Prostate gland (tissue), 2 donors: ENCODE measurements at places on chromosomes 6 and 20. TPM values are rescaled to one million over a fixed set of nuclear protein-coding genes. Genes with fewer than 3 reads are reported as not detected.

ZNF165 gene
- 1.3 TPM for total RNA-seq

VWA7 gene
- total RNA-seq = 2.7 TPM

CENPQ gene
- total RNA-seq = 3.8 TPM

TMEM181 gene
- 67.9 TPM for total RNA-seq

CST9 gene
- total RNA-seq = not detected

NOX3 gene
- not detected for total RNA-seq

TASP1 gene
- 9.3 TPM for total RNA-seq

GABRR1 gene
- total RNA-seq = not detected

EDN3 gene
- 5.3 TPM for total RNA-seq

ECI2 gene
- total RNA-seq = 74.1 TPM

- no peak overlapping the region for H3K4me3 ChIP-seq
- no peak overlapping the region for H3K27ac ChIP-seq
- DNase-seq = no peak
- no peaks in the 10 kb centered on the region for H3K27me3 ChIP-seq
Observed at GRCh38 chr20:24678351-24679106, 209.1 kb downstream of the SYNDIG1 start.

GRCh38 chr20:36700438-36700837 is 45.5 kb downstream of the NDRG3 start:
- H3K4me1 ChIP-seq = no peaks in the 10 kb centered on the region
- DNase-seq = no peak
- no peak overlapping the region for H3K4me3 ChIP-seq
- no peaks in the 10 kb centered on the region for H3K27me3 ChIP-seq

DNA sequence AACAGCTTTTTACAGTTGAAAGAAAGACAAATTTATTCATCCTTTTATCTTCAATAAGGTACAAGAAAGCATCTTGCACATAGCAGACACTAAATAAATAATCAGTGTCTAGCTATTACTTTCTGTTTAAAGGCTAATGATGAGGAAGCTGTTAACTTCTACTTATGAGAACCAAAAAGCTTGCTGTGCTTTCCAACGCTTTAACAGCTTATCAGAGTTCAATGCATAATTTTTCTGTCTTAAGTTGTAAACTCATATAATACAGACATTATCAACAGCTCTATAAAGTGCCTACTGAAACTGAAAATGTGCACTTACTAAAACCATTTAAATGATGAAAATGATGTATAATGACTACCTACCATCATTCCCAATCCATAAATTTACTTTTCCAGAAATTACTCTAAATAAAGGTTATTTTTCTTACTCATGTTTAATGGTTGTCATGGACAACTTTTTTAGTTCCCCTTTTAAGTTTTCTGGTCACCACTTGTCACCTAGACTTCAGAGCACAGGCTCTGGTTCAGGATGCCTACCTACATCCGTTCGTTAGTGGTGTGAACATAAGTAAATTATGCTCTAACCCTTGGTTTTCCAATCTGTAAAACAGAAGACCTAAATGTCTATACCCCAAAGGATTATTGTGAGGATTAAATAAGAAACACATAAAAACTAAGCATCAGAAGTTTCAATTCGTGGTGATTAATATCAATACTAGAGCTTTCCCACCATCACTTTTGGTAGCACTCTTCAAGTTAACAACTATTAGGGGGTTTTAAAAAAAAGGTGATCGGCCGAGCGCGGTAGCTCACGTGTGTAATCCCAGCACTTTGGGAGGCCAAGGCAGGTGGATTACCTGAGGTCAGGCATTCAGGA is 8.0 kb downstream of the PNISR start:
- no peaks in the 10 kb centered on the region for H3K4me1 ChIP-seq
- no peak overlapping the region for H3K4me3 ChIP-seq
- H3K27ac ChIP-seq = no peak overlapping the region
- no peaks in the 10 kb centered on the region for H3K36me3 ChIP-seq
- DNase-seq = no peak

DNA sequence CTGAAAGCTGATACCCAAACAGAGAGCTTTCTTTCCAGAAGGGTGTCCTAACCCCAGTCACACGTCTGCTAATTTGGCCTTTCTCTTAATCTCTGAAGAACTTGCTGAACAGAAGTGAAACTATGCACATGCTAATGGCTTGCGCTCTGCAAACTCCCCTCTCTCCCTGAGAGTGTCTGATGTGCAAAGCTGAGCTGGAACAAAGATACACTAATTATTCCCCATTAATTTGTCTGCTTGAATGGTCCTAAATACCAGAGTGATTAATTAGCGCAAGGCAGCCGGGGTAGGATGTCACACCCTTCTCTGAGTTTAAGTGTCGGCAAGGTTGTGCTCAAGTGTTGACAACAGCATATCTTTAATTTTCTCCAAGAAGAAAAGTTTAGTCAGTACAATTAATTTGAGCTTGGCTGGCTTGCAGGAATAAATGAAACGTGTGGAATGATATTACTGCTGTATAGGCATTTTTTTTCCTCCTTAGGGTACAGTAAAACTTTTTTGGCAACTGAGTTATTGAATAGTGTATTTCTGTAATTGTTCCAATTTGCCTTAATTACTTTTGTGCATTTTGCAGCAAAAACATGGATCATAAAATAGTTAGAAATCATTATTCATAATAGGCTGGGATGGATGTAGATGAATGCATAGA is 715.9 kb upstream of the POU3F2 start:
- no peaks in the 10 kb centered on the region for H3K4me1 ChIP-seq
- no peaks in the 10 kb centered on the region for H3K36me3 ChIP-seq
- no peaks in the 10 kb centered on the region for H3K27me3 ChIP-seq

DNA sequence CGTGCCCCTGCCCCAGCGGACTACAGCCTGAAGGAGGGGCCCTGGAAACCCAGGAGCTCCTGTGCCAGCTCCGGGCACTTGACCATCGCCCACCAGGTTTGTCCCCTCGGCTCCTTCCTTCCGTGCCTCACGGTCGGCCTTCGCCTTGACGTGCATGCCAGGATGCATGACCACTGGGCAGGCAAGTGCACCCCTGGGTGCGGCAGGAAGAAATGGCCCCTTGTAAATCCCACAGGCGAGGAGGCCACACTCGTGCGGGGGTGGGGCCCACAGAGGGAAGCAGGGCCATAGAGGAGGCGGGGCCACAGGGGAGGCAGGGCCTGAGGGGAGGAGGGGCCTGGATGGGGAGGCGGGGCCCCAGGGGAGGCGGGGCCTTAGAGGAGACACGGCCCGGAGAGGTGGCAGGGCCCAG is 81.7 kb downstream of the YTHDF1 start:
- H3K27me3 ChIP-seq = peaks cover 12% of the 10 kb centered on the region
- H3K4me3 ChIP-seq = no peak overlapping the region
- no peak overlapping the region for H3K27ac ChIP-seq
- no peaks in the 10 kb centered on the region for H3K36me3 ChIP-seq

DNA sequence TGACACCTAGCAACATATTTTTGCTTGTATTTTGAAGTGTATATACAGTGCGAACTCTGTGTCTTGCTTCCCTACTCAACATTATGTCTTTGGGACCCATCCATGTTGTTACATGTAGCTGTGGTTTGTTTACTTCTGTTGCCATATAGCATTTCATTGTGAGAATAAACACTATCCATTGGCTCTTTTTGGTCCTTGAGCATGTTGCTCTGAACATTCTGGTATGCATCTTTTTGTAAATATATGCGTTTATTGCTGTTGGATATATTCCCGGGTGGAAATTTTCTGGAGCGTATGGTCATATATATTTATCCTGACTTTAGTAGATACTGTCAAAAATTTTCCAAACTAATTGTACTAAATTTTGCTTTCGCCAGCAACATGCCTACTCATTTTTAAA is 222.5 kb upstream of the SPTLC3 start:
- no peaks in the 10 kb centered on the region for H3K4me1 ChIP-seq
- H3K36me3 ChIP-seq = no peaks in the 10 kb centered on the region
- no peaks in the 10 kb centered on the region for H3K27me3 ChIP-seq
- DNase-seq = no peak

DNA sequence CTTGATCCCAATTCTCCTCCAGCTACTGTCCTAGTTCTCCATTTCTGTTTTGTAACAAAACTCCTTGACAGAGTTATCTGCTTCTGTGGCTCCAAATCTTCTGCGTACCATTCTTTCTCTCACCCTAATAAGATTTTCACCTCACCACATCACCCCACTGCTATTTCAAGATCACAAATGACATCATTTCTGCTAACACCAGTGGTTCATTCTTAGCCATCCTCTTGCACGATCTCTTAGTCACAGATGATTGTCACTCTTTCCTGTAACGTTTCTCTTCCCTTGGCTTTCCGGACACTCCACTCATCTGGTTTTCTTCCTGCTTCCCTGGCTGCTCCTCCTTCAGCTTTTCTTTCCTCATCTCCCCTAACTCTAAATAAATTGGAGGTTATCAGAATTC is 56.8 kb upstream of the FABP7 start:
- DNase-seq = no peak
- no peak overlapping the region for H3K27ac ChIP-seq
- H3K27me3 ChIP-seq = no peaks in the 10 kb centered on the region
- no peaks in the 10 kb centered on the region for H3K4me1 ChIP-seq
- H3K36me3 ChIP-seq = no peaks in the 10 kb centered on the region

DNA sequence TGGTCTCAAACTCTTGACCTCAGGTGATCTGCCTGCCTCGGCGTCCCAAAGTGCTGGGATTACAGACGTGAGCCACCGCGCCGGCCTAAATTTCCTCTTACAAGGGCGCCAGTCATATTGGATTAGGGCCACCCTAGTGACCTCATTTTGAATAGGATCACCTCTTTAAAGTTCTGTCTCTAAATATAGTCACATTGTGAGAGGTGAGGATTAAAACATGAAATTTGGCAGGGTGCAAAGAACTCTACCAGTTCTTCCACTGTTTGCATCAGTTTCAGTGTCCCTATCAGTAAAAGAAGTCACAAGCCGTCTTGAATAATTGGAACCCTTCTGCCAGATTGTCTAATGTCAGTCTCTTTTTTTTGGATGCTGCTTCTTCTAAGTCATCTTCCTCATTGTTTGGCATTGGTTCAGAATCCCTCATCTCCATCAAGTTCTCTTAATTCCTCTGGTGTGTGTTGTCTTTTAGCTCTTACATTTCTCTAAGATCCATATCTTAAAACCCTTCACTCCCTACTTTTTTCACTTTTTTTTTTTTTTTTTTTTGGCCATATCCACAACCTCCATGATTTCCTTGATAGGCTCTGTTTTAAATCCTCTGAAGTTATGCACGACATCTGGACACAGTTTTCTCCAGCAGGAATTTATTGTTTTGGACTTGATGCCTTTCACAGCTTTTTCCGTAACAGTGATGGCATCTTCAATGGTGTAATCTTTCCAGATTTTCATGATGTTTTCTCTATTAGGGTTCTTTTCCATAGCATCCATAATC is 56.8 kb downstream of the NCOA3 start:
- no peak for DNase-seq
- no peaks in the 10 kb centered on the region for H3K4me1 ChIP-seq
- H3K27ac ChIP-seq = no peak overlapping the region
- no peaks in the 10 kb centered on the region for H3K27me3 ChIP-seq

DNA sequence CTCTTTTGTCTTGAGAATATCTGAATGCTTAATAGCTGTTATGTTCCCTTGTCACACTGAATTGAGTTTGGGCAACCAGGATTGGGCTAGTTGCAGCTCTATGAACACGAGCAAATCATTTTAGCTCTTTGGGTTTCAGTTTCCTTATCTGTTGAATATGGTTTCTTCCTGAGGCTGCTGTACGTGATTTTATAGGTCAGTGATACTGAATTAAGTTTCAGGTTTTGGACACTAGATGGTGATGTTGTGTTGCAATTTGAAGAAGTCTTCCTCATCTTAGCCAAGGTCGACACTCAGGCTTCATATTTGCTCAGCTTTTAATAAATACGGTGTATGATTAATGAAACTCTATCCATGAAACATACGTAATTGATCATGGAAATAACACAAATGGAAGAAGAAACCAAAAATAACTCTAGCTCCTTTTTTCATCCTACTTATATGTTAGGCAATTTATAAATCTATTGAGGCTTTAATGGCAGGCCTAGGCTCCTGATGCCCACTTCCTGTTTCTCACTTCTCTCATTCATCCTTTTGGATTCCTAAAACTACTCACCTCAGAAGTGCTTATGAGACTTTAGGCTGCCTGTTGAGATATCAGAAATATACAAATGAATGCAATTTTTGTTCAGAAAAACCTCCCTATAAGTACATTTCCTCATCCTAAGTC is 354.1 kb upstream of the MAP3K7 start:
- H3K4me3 ChIP-seq = no peak overlapping the region
- H3K36me3 ChIP-seq = no peaks in the 10 kb centered on the region
- no peak overlapping the region for H3K27ac ChIP-seq
- no peaks in the 10 kb centered on the region for H3K27me3 ChIP-seq
- DNase-seq = no peak

GRCh38 chr6:41037107-41037900 is 1.7 kb downstream of the UNC5CL start:
- H3K27ac ChIP-seq = no peak overlapping the region
- H3K4me1 ChIP-seq = no peaks in the 10 kb centered on the region
- no peaks in the 10 kb centered on the region for H3K27me3 ChIP-seq
- no peak overlapping the region for H3K4me3 ChIP-seq

- no peaks in the 10 kb centered on the region for H3K4me1 ChIP-seq
- no peak for DNase-seq
- no peak overlapping the region for H3K27ac ChIP-seq
- H3K4me3 ChIP-seq = no peak overlapping the region
- no peaks in the 10 kb centered on the region for H3K36me3 ChIP-seq
Observed at GRCh38 chr6:25868436-25869183, 5.4 kb downstream of the SLC17A3 start.

GRCh38 chr20:47551222-47551621 is 49.5 kb downstream of the NCOA3 start:
- no peak for DNase-seq
- H3K4me3 ChIP-seq = no peak overlapping the region
- H3K27me3 ChIP-seq = no peaks in the 10 kb centered on the region
- no peak overlapping the region for H3K27ac ChIP-seq

- H3K4me3 ChIP-seq = no peak overlapping the region
- H3K27ac ChIP-seq = no peak overlapping the region
- no peaks in the 10 kb centered on the region for H3K36me3 ChIP-seq
- no peak for DNase-seq
- no peaks in the 10 kb centered on the region for H3K4me1 ChIP-seq
Observed at GRCh38 chr6:167892835-167893815, 66.4 kb downstream of the AFDN start.

GRCh38 chr6:117605169-117605826 is 3.0 kb upstream of the GOPC start:
- H3K27ac ChIP-seq = no peak overlapping the region
- H3K36me3 ChIP-seq = no peaks in the 10 kb centered on the region
- no peaks in the 10 kb centered on the region for H3K4me1 ChIP-seq
- DNase-seq = peak; percentile 32
- no peak overlapping the region for H3K4me3 ChIP-seq
- peaks cover 5% of the 10 kb centered on the region for H3K27me3 ChIP-seq

GRCh38 chr6:18240230-18240629 is 24.1 kb downstream of the DEK start:
- no peak for DNase-seq
- H3K27me3 ChIP-seq = no peaks in the 10 kb centered on the region
- H3K27ac ChIP-seq = no peak overlapping the region
- no peak overlapping the region for H3K4me3 ChIP-seq
- no peaks in the 10 kb centered on the region for H3K4me1 ChIP-seq
- no peaks in the 10 kb centered on the region for H3K36me3 ChIP-seq

GRCh38 chr6:124872361-124873065 is 89.7 kb upstream of the RNF217 start:
- H3K36me3 ChIP-seq = no peaks in the 10 kb centered on the region
- H3K4me1 ChIP-seq = no peaks in the 10 kb centered on the region
- no peak overlapping the region for H3K27ac ChIP-seq
- no peak overlapping the region for H3K4me3 ChIP-seq
- no peaks in the 10 kb centered on the region for H3K27me3 ChIP-seq
- DNase-seq = no peak

GRCh38 chr6:148225871-148226270 is 116.8 kb upstream of the SASH1 start:
- DNase-seq = no peak
- H3K27me3 ChIP-seq = no peaks in the 10 kb centered on the region
- no peaks in the 10 kb centered on the region for H3K36me3 ChIP-seq
- no peaks in the 10 kb centered on the region for H3K4me1 ChIP-seq
